ENCODE measurements at places on chromosomes 2 and 18. TPM values are rescaled to one million over a fixed set of nuclear protein-coding genes. Genes with fewer than 3 reads are reported as not detected.

GRCh38 chr2:12320991-12321641 is 395.6 kb upstream of the TRIB2 start:
- no peak for DNase-seq

DNA sequence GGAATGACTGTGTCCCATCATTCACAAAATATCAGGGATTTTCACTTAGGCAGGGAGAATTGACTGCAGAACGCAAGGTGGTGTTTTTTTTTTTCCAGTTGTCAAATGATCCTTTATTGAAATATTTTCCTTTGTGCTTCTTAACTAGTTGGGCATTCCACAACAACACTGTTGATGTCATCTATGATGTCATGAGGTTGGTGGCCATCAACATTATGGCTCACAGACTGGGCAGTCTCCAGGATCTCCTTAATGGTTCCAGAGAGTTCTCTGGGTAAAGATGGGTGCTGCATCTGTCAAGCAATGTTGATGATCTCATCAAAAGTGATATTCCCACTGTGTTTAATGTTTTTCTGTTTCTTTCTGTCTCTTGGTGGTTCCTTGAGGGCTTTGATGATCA is 31.8 kb upstream of the PLEKHM3 start:
- no peak for DNase-seq

- DNase-seq, result no peak
These were observed 80.5 kb downstream of the PHLPP1 start for GRCh38 chr18:62795813-62796212.

The MAIP1 gene
- total RNA-seq, result 20.2 TPM

- no peak for DNase-seq
These were observed 109.2 kb upstream of the OTX1 start for GRCh38 chr2:62941413-62941812.

DNA sequence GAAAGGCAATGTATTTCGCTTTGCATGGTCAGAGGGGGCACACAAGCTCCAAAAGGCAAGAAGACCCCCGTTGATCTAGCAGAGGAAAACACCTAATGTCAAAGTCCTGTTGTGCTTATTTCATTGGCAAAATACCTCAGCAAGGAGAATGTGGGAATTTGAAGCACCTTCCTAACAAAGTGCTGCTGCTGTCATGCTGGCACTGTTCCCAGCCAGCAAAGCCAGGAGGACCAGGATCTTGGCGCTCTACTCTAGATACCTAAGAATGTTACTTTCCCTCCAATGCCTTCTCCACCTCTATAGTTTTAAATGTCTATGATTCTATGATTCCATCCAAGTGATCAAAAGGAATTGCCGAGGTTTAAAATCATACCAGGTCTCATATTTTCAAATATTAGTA is 867.9 kb upstream of the POU3F3 start:
- DNase-seq, result no peak
